Activated gamma-delta T cell treated with Interleukin-2 at 50 U/mL for 16 hours (primary cell): ENCODE measurements at places on chromosomes 5 and 9.

GRCh38 chr5:44356231-44356630, 33.0 kb downstream of the FGF10 start:
- DNase-seq = no peak

DNA sequence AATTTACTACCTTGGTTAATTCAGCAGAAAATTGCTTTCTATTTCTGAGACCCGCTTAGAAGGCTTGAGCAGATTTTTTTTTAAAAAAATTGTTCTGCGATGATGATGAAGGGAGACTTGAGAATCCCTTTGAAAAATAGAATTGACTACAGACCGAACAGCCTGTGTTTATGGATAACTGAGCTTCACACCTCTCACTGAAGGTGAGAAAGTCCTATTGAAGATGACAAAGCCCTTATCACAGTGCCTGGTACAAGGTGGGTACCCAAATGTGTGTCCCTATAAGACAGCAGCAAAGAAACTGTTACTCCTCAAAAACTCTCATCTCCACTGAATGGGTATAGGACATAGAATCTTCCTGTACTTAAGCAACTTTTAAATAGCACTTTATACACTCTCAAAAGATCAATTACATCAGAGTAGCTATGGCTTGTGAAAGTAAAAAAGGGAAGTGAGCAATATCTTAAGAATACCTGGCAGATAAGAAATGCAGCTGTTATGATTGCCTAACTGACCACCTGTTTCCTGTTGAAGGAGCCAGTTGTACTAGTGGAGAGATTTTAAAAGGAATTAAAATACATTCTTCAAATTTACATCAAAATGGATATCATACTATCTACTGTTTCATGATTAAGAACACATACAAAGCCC, 419.7 kb downstream of the CHSY3 start:
- no peak for DNase-seq

GRCh38 chr5:170736966-170737365, 46.6 kb upstream of the GABRP start:
- DNase-seq = no peak

DNA sequence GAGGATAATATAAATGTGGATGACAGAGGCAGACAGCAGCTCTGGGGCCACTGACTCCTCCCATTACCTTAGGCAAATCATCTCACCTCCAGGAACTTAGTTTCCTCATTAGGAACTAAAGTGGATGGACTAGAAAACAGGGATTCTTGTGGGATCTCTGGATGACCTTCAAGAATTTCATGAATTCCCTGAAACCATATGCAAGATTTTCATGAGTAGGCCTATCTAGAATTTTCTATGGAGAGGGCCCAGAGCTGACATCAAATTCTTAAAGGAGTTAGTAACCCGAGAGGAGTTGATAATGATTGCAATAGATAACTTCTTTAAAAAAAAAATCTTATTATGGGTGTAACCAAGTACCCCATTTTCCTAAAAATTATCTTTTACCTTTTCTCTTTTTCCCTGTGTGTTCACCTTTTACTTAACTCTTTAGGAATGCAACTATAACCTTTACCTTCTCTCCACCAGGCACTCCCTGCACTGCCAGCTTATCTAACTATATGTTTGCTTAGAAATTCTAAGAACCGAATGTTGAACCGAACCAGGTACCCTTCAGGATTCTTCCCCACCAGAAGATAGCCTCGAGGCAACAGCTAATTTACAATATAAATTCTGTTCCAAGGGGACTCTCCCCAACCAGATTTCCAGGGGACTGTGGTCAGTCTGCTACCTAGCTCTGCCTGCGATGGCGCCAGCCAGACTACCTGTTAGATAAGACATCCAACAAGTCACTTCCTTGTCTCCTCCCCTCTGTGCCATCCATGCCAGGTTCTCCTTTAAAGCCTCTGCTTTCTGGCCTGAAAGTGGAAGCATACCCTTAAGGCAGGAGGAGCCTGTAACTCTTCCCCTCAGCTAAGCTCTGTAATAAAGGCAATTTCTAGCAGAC, 86.0 kb downstream of the GCNT4 start:
- DNase-seq = no peak

DNA sequence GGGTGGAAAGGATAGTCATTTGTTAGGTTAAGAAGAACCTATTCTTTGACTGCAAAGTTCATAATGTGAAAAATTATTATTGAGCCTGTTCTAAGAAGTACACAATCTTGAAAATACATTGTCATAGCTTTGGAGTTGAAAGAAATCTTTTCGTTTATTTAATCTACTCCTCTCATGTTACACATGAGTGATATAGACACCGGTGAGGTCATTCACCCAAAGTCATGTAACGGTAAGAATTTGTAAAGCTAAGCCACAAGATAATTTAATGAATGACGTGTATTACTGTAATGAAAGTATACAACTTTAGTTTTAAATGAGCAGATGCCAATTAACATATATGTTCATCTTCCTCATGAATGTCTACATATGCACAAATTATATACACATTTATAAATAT, 284.1 kb upstream of the PDE4D start:
- DNase-seq = no peak
